ENCODE measurements at places on chromosomes 3 and 15.

GRCh38 chr3:158918451-158918850 lies 116.6 kb downstream of the MFSD1 start:
- no peak for DNase-seq

DNA sequence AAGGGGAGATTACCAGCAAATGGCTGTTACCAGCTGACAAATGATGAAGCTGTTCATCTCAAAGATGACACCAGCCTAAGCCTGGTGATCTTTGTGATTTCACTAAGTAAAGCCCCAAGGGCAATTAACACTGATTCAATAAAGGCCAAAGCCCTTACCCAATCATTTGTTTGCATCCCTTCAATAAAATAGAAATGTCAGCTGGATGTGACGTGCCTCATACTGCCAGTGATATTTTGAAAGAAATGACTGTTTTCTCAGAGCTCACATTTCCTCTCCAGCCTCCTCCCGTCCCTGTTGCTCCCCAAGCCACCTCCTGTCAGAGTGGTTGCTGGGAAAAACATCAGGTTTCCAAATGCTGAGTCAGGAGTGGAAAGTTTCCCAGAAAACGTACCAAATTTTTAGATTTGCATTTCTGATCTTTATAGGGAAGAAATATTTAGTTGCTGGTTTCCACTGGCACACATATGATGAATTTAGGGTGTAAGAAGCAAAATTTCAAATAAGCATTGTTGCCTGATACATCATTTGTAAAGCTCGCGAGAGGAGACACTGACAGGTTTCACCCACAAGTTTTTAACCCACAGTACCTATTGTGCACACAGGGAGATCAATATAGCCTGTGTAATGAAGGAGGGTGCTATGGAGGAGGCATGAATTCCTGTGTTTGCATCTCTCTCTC lies 21.0 kb downstream of the C2CD4A start:
- DNase-seq, result no peak

DNA sequence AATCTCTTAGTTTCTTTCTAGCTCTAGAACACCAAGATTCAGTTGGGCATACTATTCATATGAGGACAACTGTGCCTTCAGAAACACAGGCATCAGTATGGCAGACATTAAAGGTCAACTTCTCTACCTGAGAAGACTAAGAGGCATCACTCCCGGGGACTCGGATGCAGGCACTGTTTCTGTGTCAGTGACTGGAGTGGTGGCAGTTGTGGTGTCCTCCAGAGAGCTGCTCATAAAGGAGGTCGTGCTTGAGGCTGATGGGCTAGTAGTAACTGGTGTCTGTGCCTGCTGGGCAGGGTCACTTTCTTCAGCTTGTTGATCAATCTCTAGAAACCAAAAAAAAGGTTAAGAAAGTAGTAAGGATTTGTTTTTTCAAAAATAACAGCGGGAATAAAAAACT lies 75.2 kb downstream of the FBXL22 start:
- no peak for DNase-seq

DNA sequence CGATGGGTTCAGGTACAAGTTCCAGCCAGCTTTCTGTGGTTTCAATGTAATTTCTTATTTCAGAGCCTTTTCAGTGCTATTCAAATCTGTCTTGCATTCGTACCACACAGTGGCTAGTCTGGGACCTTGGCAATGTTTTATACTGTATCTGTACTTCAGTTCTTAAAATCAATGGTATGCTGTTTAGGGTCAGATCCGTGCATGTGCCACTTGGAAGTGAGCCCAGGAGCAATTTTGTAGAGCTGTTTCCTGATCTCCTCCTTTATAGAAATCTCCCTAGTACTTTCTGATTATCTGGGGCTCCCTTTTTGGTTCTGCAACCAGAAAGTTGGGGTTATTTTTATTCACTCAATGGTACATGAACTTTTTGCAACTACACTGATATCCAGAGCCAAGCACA lies 59.5 kb upstream of the NDUFB4 start:
- DNase-seq, result no peak

GRCh38 chr3:38497031-38497430 lies 891 bp downstream of the EXOG start:
- DNase-seq, result no peak

DNA sequence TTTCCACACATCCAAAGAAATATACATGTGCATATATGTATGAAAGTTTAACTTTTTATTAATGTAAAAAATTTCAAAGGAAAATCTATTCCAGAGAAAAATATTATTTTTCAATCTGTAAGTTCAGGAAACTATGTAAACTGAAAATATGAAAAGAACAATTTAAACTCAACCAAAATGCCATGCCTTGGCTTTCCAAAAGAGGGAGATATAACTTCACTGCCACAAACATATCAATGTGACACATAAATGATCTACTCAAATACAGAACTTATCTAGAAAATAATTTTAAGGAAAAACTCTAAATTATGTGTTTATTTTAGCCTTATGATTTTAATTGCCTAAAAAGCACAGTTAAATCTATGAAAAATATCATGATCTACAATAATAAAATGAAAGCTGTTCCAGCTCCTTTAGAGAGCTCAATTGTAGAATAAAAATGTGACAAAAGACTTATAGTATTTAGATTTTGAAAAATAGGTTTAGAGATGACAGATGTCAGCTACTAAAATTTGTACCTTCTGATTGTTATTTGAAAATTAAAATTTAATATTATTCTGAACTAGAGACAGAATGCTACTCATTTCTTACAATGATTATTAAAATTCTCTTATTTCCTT lies 94.8 kb downstream of the GBE1 start:
- peak; percentile 3 for DNase-seq

DNA sequence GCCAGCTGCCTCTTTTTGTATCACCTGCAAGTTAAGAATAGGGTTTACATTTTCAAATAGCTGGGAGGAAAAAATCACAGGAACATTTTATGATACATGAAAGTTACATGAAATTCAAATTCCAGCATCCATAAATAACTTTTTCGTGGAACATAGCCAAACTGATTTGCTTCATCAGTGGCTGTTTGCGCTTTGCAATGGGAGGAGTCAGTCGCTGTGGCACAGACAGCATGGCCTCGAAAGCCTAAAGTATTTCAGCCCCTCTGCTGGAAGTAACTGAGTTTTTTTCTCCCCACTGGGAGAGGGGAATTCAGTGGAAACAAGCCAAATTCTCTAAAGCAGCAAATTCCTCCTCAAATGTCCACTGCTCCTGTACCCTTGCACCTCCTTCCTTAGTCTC lies 271.9 kb downstream of the SUCLG2 start:
- no peak for DNase-seq

DNA sequence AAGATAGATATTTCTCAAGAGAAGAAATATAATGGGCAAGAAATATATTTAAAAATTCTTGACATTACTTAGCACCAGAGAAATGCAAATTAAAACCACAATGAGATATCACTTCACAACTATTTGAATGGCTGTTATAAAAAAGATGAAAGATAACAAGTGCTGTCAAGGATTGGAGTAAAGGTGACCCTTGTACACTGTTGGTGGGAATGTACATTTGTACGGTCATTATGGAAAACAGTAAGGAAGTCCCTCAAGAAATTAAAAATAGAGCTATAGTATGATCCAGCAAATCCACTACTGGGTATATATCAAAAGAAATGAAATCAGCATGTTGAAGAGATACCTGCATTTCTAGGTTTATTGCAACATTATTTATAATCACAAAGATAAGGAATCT lies 326.4 kb downstream of the GBE1 start:
- no peak for DNase-seq

DNA sequence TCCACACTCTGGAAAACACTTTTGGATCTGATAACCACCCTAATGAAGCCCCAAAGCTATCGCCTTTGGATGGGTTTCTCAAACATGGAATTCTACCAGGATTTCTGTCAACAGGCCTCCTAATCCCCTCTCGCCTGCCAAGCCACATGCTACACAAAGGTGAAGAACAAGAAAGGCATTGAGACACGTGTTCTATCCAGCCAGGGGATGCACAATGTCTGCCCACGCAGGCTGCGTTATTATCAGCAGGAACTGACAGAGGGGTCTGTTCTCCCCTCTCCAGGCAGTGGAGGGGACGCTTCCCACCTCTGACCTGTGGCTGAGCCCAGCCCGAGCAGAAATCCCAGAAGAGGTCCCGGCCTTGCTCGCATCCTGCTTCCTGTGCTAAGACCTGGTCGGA lies 45.4 kb upstream of the THBS1 start:
- no peak for DNase-seq

- DNase-seq, result no peak
These were observed 58.8 kb downstream of the TRAK1 start for GRCh38 chr3:42149975-42150374.

- no peak for DNase-seq
These were observed 71.3 kb upstream of the TBC1D23 start for GRCh38 chr3:100189444-100189964.

DNA sequence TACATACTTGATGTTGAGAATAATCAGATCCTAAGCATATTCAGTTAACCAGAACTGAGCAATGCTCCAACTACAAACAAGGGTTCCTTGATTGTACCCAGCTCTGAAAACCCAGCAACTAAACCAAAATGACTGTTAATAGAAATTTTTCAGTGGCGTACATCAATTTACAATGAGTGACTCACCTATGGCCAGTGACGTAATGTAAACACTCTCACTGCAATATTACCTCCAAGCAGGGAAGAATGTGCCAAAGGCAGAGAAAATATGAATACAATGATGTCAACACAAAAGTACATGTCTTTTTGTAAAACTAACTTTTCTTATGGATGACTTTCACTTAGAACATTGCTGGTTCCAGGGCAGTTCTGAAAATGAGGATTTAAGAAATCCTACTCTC lies 611.3 kb downstream of the EDEM1 start:
- no peak for DNase-seq

- DNase-seq, result no peak
These were observed at the start of gene CMTM8 for GRCh38 chr3:32238453-32239306. TSS of gene CMTM8 (plus strand) at chr3:32238680. CDS start at chr3:32238973, 293 bp downstream.

- no peak for DNase-seq
These were observed 459 bp upstream of the ADCY5 start for GRCh38 chr3:123449102-123449996.

DNA sequence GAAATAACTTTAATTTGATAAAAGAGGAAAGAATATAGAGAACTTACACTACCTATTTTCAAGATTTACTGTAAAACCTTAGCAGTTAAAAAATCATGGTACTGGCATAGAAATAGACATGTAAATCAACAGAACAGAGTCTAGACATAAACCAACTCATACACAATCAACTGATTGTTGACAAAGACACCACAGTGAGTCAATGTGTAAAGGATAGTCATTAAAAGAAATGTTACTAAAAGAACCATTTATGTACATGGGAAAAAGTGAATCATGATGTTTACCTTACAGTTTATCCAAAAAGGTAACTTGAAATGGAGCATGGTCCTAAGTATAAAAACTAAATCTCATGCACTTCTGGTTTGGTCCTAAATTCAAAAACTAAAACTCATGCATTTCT lies 847.4 kb downstream of the IGSF11 start:
- no peak for DNase-seq

- DNase-seq, result no peak
These were observed 2.7 kb downstream of the MAP6D1 start for GRCh38 chr3:183822631-183823030.

- no peak for DNase-seq
These were observed 4.8 kb upstream of the RHOV start for GRCh38 chr15:40878785-40879184.
